ENCODE measurements at places on chromosomes 11 and 22.

DNA sequence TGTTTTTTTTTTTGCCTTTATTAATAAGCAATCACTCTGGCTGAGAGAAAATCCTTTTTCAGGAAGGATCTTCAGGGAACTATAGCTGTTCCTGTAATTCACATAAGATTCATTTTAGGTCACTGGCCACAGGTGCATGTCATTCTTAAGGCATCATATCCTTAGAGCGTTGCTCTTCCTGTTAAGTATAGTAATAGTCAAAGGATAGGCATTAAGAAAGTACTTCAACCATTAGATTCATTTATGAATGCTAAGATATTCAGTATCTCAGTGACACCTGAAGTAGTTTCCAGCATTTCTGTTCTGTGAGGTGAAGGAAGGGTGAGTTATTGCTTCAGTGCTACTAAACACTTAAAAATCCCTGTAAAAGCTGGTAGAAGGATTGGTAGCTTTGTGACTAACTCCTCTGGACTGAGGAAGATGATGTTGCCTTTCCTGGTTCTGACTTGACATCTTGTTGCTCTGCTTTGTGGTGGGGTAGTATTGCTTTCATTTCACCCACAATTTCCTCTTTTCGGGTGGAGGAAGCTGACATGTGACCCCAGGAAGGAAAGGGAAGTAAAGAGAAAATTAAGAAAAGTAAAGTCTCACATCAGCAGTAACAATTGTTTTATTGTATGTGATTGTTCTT is 34.7 kb downstream of the RNF169 start:
- DNase-seq, result no peak

DNA sequence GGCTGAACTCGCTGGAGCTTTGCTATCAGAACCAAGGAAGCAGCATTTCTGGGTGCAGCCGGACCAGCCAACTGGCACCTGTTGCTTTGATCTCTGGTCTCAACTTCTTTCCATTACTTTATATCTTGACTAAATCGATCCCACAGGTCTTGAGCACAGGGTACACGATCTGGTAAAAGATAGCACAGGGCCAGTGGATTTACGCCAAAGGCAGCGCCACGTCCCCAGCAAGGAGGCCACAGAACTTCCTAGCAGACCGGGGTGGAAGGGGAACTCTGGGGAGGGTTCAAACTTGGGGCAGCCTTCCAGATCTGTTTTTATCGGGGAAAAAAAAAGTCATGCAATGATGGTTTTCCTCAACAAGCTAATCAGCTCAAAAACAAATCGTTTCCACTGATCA is 14.0 kb downstream of the VPS37C start:
- no peak for DNase-seq

- DNase-seq, result no peak
Measured at GRCh38 chr22:19890502-19891316, 36.0 kb upstream of the GNB1L start.

DNA sequence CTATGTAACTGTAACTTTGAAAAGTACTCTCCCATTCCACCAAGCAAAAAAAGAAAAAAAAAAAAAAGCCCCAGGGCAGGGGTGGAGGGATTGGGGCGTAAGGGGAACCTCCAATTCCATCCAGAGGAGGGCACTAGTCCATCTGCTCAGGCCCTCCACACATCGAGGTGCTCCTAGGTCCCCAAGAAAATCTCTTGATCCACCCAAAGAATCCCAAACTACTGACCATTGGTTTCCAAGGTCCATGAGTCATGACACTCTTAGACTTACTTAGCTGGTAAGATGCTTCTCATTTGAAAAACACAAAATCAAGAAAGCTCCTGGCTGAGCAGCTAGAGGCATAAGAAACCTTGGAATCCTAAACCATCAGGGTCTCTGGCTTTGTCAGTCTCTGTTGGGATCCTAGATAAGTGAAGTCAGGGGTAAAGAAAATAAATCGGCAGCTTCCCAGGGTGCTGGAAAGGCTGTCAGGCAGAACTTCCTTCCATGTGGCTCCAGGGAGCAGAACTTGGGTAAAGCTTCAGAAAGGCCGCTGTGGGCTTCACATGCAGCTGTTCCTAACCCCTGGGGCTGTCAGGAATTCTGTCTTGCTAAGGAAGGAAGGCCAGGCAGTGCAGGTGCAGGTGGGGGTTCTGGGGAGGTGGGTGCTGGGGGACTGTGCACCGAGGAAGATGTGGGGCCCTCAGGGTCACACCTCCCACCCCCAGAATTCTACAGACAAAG is 49.4 kb upstream of the ADA2 start:
- no peak for DNase-seq

DNA sequence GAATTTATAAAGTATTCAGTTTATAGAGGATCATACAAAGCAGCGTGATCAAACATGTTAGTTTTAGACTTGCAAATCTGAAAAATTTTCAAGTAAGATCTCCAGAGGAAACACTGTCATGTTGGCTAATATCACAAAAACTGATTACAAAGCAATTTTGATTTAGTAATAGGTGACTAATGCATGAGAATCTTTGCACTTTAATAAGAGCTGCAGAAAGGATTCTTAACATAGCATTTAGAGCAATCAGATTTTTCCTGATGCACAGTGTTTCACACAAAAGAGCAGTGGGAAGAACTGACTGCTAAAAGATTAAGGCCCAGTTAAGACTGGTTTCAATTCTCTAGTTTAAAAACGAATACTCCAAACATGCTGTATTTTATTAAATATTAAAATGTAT is 321.2 kb downstream of the GUCY1A2 start:
- DNase-seq, result no peak

DNA sequence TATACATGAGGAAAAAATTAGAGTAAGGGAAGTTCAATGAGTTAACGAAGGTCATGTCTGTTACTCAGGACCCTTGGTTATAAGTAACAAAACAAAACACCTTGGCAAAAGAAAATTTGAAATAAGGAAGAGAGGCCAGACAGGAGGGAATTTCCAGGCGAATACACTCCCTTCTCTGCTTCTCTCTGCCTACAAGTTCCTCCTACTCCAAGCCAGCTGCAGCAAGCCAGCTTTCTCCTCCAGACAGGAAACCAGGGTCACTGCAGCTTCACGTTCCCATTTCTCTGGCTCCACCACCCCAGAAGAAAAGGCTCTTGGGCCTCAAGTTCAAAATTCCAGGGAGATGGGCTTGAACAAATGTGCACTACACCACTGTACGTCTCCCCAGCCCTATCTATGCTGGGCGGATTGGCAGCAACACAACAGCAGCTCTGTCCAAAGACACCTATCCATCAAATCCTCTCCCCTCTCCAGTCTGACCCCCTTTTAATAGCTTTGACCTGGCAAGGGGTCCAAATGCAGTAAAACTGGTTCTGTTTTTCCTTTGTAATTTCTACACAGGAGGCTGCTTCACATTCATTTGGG is 27.7 kb downstream of the SMCO4 start:
- DNase-seq, result no peak

DNA sequence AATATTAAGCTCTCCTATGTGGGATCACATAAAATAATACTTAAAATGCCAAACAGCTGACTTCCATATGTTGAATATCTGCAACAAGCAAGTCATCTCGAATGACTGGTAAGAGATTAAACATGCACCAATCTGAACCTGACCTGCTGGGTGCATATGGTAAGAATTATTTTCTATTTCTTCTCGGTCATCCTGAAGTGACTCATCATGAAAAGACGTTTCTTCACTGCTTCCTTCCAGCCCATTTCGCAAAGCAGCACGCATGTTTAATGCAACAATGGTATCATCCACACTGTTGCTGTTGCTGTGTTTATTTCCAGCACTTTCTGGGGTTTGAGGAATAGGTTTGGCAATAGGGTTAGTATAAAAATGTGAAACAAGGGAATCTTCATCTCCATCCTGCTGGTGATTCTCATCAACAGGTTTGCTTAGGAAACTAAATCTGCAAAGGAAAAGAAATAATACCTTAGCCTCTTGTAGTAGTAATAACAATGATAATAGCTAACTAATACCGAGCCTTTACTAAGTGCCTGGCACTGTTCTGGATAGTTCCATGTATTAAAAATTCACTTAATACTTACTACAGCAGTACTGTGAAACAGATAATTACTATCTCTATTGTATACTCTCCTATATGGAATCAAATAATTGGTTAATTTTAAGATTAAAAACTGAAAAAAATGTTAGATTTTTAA is 52.0 kb upstream of the CHRNA10 start:
- DNase-seq, result no peak

DNA sequence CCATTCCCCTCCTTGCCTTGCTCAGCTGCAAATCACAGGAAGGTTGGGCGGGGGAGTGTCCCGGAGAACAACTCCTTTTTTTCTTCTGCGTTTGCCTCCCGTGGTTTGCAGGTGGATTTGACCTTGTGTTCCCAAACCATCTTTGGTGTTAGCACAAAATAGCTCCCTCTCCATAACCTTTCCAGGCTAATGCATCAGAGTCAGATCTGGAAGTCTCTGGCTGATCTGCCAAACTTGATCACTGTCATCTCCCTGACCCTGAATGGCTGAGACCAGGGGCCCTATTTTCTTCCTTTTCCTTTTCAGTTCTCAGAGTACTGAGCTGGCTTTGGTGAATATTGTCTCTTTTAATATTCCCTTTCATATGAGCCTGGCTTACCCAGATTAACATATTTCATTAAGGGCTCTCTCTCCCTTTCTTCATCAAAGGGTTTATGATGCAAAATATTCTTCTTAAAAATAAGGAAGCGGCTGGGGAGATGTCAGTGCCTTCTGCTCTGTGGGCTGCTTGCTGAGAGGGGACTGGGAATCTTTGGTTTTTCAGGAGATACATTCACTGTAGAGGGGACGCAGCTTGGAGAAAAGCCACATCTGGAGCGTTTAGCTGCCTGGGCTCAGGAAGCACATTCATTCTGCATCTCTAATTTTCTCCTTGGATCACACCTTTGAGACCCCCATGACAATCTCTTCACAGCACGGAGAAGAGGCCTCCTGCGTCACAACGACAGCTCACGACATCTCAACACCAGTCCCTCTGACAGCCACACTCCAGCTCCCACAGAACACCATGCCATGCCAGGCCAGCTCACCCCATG is 148.3 kb downstream of the CEP164 start:
- DNase-seq, result no peak

GRCh38 chr11:70567680-70568034 is 169.3 kb downstream of the CTTN start:
- DNase-seq, result no peak

DNA sequence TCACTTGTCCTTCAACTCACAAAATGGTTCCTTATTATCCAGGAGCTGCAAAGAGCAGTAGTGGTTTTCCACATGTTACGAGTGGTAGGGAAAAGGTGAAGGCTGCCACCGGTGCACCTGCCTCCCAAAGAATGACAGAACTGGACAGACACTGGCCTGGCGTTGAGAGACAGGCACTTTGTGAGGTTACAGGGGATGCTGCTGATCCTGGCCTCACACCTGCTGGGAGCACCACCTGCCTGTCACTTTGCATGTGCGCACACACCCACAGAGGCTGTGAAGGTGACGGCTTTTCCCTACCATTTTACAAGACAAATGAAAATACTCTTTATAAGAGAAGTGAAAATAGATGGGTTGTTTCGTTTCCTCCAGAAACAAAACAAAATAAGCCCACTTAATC is 175.3 kb upstream of the B3GAT1 start:
- no peak for DNase-seq

DNA sequence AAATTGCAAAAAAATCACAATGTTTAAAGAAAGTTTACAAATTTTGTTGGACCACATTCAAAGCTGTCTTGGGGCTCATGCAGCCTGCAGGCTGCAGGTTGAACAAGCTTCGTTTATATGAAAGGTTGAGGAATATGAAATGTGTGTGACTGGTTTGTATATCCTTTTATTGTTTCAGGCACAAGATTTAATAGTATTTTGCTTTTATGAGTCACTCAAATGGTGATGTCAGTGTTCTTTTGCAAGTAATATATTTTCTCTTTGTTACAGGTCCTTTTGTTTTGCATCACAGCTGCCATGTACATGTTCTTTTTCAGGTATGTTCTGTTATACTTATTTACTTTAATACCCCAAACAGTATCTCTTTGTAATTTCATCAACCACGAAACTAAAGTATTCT is 198.6 kb downstream of the TMEM135 start:
- DNase-seq, result no peak

GRCh38 chr11:133133606-133134005 is 398.7 kb downstream of the OPCML start:
- DNase-seq, result no peak
